Stimulated activated CD4-positive, alpha-beta T cell treated with anti-CD3 and anti-CD28 coated beads, Interleukin-12 subunit alpha, Interleukin-12 subunit beta, amount 100 ng/mL, for 24 hours (primary cell): ENCODE measurements at places on chromosomes 16 and 17.

- no peak for DNase-seq
Observed at GRCh38 chr16:47320546-47321310, 140.1 kb downstream of the ITFG1 start.

DNA sequence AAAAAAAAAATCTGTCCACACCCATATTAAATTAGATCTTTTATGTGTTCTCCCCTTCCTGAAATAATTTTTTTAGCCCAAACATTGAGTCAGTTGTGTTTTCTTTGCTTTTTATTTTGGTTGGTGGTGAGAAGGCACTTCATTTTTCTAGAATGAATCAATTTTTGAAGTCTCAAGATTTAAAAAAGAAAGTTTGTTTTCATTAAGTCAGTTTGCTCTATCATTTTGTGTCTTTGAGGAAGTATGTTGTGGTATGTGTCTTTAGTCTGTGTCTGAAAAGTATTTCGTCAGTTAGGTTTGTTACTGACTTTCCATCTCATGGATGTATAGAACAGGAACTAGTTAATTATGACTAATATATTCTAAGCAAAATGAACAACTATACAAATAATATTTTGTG, 3.8 kb downstream of the IGF2BP1 start:
- DNase-seq: no peak

GRCh38 chr17:50364061-50364458, 8.9 kb downstream of the MRPL27 start:
- no peak for DNase-seq

DNA sequence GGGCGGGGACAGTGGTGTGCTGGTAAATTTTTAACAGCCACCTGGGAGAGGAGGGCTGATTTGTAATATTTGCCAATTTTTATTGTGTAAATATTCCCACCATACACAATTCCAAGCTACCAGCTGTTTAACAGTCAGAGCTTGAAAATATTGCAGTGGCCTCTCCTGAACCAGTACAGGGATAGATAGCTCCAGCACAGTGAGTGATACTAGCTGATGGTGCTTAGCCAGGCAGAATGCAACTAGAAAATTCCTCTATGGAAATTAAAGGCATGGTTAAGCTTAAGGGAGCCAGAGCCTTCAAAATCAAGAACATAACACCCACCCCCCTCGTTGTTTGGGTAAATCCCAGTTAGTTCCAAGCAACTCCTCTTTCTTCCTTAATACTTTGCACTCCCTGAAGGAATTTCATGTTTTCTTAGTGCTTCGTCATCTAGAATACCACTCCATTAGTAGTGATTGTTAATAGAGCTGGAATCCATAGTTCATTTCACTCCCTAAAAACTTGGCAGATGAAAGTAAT, 96.6 kb downstream of the CYB561 start:
- no peak for DNase-seq

- DNase-seq: no peak
Observed at GRCh38 chr17:8909586-8910270, 42.3 kb upstream of the PIK3R6 start.

GRCh38 chr16:30731411-30731810, 16.8 kb upstream of the PHKG2 start:
- DNase-seq: no peak

DNA sequence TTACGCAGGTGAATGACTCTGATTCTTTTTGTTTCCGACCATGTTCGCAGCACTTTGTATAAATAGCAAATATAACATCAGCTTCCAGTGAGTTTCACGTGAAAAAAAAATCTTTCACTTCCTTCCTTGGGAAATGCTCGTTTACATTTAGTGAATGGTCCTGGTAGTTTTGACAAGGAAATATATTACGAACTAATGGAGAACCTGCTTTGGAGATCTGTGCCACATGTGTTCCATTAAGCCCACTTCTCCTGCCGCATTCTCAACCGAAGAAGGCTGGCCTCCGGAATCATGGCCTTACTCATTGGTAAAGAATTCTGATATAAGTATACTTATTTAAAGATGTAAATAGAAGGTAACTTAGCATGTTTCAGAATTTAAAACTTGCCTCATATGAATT, 3.6 kb downstream of the CRAMP1 start:
- DNase-seq: no peak

- DNase-seq: no peak
Observed at GRCh38 chr17:47840001-47840741, 902 bp downstream of the SCRN2 start.

DNA sequence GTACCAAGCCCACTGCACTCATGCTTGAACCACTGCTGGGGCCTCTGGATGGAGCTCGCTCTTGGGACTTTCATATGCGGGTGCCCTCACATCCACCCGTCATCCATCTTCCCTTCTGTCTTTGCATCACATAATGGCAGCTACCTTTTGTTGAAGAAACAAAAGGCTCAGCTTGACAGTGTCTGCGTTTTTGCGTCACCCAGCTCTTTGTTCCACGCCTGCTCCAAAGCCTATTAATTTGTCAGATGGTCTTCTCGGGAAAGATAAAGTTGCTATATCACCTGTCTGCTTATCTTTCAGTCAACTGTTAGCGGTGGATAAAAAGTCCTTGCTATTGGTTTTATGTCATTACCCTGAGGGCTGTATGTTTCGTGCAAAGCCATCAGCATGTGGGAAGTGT, 18.1 kb upstream of the BCO1 start:
- DNase-seq: no peak

DNA sequence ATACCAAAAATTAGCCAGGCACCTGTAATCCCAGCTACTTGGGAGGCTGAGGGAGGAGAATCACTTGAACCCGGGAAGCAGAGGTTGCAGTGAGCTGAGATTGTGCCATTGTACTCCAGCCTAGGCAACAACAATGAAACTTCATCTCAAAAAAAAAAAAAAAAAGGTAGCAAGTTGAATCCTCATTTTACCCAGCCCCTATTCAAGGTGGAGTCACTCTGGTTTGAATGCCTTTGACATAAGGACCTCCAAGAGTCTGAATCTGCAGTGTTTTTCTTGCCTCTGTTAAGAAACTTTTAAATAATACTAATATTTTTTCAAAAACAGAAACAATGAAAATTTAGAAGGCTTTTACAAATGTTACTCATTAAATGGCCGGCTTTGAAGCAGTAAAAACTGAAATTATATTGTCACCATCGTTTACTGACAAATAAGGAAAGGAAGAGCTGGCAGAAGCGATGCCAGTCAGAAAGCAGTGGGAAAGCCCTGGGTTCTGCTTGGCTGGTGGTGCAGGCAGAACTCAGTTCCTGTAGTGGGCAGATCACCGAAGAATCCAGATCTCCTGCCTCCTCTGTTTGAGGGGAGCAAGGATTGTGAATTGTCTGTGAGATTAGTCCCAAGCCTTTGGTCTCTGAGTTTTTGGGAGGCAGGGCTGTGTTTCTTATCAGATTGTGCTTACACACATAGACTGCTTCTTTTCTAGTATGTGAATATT, 99.7 kb upstream of the HAS3 start:
- no peak for DNase-seq

DNA sequence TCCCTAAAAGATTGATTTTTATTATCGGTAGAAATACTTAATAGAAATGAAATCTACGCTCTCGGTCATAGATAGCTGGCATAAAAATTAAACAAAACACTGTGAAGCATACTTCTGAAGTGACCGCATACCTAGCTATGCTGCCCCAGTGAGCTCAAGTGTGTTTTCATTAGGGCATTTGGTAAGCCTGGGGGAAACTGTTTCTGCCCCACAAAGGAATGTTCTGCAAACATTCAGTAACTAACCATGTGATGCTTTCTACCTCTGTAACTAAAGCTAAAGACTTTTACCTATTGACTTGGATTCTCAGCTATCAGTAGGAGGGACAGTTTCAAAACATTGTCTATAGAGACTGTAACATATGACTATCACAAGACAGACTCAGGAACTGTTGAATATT, 93.5 kb upstream of the HSBP1 start:
- DNase-seq: no peak

DNA sequence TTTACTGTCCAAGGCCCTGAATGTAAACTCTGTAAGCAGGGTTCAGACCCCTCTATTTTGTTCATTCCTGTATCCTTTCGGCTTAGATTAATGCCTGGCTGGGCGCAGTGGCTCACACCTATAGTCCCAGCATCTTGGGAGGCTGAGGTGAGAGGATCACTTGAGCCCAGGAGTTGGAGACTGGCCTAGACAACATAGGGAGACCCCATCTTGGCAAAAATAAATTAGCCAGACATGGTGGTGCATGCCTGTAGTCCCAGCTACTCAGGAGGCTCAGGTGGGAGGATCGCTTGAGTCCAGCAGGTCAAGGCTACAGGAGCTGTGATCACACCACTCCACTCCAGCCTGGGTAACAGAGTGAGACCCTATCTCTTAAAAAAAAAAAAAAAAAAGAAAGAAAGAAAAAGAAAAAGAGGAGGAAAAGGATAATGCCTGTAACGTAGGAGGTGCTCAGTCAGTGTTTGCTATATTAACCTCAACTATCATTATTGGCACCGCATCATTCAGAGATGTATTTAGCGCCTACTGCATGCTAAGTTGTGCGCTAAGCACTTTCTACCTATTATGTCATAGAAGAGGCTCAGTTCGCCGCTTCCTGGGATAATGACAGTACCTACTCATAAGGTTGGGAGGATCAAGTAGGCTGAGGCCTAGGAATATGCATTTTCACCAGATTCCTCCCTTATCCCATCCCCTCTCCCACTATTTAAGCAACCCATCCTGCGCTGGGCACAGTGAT, 5.0 kb downstream of the SOCS1 start:
- no peak for DNase-seq

DNA sequence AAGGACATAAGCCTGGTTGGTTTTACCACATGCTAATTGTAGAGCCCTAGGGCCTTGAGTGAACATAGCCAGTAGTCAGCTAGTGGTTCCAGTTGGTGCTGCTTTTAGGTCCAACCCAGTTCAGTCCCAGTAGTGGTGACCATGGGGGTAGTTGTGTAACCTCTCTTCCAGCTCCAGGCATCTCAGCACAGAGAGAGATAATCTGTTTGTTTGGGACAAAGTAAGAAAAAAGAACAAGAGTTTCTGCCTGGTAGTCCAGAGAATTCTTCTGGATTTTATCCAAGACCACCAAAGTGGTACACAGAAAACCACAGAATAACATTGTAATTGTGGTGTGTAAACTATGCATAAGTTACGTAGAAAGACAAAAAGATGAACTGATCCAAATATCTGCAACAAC, 5.2 kb upstream of the CCL13 start:
- no peak for DNase-seq

- no peak for DNase-seq
Observed at GRCh38 chr17:73335591-73336407, 24.0 kb upstream of the CDC42EP4 start.

- DNase-seq: no peak
Observed at GRCh38 chr17:69179227-69179952, 37.7 kb upstream of the ABCA6 start.

DNA sequence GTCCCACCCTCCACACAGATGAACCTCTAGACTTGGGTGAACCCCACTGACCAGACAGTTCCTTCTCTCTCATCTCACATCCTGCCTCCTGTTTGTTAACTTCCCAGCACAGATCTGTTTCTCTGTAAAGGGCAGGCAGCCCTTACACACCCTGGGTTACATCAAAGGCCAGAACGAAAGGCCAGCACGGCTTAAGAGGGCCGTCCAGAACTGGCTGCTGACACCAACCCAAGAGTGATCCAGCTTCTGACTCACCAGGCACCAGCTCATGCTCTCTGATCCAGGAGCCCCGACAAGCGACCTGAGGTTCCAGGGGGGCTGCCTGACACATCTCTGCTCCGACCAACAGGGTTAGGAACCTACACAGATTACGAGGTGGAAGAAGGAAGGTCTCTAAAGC, 86.9 kb downstream of the MRM3 start:
- no peak for DNase-seq

DNA sequence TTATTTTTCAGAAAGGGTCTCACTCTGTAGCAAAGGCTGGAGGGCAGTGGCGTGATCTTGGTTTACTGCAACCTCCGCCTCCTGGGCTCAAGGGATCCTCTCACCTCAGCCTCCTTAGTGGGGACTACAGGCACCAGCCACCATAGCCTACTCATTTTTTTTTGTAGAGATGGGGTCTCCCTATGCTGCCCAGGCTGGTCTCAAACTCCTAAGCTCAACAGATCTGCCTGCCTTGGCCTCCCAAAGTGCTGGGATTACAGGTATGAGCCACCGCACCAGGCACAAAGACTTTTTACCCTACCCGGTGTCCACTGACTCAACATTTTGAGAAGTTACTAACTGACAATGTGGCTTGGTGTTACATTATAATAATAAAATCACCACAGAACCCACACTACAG, 7.2 kb downstream of the GRB2 start:
- no peak for DNase-seq

DNA sequence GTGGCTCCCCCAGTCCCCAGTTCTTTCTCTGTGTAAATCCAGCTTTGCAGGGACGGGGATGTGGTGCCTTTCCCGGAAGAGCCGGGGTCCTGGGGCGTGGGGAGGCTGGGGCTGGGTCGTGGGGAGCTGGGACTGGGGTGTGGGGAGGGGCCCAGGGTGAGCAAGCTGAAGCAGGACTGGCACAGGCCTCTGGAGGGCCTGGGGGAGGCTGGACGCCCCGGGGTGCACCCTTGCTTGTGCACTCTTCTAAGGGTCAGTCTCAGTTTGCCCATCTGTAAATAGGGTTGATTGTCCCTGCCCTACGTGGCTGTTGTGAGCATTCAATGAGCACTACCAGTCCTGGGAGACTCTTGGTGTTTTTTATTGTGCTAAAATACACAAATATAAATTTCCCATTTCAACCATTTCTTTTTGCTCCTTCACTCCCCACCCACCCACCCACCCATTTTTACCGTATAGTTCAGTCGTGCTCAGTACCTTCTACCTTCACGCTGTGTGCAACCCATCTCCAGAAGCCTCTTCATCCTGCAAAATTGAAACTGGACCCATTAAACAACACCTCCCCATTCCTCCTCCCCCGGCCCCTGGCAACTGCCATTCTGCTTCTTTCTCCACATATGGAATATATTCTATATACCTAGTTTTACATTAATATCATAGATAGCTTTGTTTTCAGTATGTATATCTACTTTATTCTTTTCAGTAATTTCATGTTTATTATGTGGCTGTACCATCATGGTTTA, 7.8 kb upstream of the TBC1D3B start:
- no peak for DNase-seq

DNA sequence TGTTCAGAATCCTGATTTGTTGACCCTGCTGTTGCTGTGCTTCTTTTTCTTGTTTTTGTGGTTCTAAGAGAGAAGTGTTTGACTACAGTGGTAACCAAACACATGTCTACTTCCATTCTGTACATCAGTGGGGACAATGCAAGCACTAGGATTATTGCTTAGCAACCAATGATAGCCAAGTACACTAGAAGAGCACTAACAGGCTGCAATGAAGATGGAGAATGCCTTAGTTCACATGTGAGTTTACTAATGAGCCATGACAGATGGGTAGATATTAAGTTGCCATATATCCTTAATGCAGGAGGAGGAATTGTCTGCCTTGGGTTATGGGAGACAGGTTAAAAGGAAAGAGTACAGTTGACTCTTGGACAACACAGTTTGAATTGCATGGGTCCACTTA, 8.3 kb downstream of the EFCAB5 start:
- no peak for DNase-seq

- DNase-seq: no peak
Observed at GRCh38 chr17:721540-721937, 6.9 kb upstream of the VPS53 start.

GRCh38 chr17:39792526-39793221, 54.9 kb downstream of the GRB7 start:
- DNase-seq: no peak
